Heart right ventricle (tissue), 16 donors: ENCODE measurements at places on chromosomes 12 and 14.

DNA sequence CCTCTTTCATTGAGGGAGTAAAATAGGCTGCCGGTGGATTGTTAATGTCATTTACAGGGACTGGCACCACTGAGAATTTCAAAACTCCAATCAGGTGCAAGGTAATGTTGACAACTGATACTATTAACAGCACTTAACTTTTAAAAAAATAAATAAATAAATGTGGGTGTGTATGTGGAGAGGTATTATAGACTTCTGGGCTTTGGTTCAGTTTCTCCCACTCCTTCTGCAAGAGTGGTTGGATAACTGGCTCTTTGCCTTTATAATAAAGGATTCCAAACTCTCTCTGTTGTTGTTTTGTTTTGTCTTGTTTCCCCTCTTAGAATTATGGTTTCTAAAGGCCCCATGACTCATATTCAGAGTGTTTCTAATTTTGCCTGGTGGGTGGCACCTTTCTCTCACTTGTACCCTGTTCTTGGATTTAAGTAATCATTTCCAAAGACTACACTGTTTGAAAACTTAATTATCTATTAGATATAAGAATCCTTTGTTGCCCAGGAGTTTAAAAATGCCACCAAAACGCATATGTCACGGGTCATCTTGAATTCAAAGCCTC, 151.6 kb upstream of the ARID2 start:
- DNase-seq, result no peak

GRCh38 chr12:40768125-40768864, 76.1 kb downstream of the CNTN1 start:
- no peak for DNase-seq

DNA sequence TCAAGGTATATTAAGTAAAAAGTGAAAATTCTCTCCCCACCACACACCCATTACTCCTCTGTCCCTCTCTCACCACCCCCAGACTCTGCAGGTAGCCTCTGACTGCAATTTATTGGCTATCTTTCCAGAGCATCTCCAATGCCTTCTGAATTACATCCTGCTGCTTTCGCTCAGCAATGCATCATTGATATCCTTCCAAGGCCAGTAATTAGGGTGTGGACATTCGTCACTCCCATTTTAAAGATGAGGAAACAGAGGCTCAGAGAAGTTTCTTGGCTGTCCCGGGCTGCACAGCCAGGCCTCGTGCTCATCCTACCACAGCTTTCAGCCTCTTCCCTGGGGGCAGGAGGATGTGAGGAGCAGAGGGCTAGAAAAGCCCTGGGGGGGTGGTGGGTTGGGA, 23.6 kb upstream of the PGF start:
- no peak for DNase-seq

GRCh38 chr12:108831309-108831991, 25.9 kb downstream of the SSH1 start:
- DNase-seq, result no peak

DNA sequence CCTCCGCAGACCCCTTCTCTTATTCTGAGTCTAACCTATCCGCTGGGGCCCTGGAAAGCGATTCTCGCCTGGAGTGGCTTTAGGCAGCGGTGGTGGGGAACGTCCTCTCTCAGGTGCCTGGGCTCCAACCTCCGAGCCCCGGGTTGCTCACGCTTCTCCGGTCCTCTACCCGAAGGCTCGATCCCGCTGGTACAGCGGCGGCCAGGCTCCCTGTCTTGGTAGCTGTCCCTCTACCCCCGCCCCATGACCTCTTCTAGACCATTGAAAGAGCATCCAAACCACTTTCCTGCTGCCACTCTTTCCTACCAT, 505 bp upstream of the HEBP1 start:
- no peak for DNase-seq

GRCh38 chr12:71873821-71874220, 34.3 kb downstream of the TBC1D15 start:
- no peak for DNase-seq

GRCh38 chr12:113347-113746, 46.8 kb downstream of the IQSEC3 start:
- no peak for DNase-seq

DNA sequence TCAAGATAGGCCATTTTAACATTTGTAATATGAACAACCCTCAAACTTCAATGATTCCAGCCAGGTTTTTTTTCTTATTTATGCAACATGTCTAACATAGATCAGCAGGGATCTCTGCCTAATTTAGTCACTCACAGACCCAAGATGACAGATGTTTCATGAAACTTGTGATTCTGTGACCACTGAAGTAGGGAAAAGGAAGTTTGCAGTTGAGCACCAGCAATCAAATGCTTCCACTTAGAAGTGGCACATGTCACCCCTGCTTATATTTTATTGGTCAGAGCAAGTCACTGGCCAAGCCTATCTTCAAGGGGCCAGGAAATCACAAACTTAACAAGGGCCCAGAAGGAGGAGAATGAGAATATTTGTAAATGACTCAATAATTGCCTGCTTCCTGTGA, 150.6 kb downstream of the BCAT1 start:
- DNase-seq, result no peak

GRCh38 chr12:64670019-64670418, 59.7 kb downstream of the RASSF3 start:
- DNase-seq, result no peak
